Stimulated activated naive CD8-positive, alpha-beta T cell treated with anti-CD3 and anti-CD28 coated beads, Interleukin-15, Interleukin-2, amounts not matched to agents 100 U/mL and 50 U/mL, for 24 hours (primary cell): ENCODE measurements at places on chromosomes 2 and 18.
A peak's percentile ranks its signal among the peaks of the same experiment; 100 is the strongest.

DNA sequence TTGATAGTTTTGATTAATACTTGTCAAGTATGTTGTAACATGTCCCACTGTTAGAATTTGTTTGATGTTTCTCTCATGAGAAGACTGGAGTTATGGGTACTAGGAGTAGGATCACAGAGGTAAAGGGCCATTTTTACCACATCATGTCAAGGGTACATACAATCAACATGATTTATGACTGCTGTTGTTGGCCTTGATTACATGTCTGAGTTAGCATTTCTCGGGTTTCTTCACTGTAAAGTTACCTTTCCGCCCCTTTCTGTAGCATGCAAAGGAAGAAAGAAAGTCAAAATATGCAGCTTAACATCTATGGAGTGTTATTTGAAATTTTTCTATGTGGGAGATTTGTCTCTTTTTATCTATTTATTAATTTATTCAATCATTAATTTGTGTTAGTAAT is 1456.4 kb downstream of the SUCLG1 start:
- DNase-seq, result no peak

- no peak for DNase-seq
These were observed 163.1 kb downstream of the BABAM2 start for GRCh38 chr2:28053597-28053996.

DNA sequence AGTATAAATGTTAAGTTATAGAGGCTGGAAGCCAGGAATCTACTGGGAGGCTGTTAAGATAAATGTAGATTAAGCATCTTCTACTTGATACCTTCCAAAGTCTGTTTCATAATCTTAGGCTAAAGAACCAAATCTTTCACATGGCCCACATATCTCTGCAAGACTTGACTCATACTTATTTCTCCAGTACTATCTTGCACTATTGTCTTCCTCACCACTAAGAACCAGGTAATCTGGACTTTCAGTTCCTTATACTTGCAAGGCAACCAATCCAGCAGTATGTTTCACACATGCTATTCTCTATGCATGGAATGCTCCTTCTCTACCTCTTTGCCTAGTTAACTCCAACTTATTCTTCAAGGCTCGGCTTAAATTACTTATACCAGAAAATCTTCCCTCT is 62.2 kb downstream of the RBMS1 start:
- no peak for DNase-seq

GRCh38 chr2:238939521-238940403 is 91.9 kb downstream of the TWIST2 start:
- no peak for DNase-seq

- no peak for DNase-seq
These were observed 248.1 kb downstream of the MEIS1 start for GRCh38 chr2:66683064-66683463.

DNA sequence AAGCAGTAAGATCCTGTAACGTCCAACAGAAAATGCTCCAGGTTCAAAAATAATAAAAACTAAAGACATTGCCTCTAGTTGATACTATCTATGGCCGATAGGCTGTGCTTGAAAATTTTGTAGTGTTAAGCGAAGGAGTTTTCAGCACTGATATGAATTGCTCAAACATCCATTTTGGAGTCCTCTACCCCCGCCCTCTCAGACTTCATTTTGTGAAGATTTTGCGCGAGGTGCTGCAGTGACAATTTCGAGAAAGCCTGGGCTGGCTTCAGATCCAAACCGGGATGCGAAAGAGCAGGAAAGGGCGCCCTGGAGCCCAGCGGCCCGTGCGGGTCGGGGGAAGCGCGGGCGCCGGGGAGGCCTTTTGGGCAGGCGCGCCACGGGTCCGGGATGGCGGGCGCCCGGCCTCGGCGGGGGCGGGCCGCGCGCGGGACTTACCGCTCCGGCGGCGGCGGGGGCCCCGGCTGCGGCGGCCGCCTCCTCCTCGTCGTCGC is 1.8 kb downstream of the SP3 start:
- DNase-seq, result no peak

DNA sequence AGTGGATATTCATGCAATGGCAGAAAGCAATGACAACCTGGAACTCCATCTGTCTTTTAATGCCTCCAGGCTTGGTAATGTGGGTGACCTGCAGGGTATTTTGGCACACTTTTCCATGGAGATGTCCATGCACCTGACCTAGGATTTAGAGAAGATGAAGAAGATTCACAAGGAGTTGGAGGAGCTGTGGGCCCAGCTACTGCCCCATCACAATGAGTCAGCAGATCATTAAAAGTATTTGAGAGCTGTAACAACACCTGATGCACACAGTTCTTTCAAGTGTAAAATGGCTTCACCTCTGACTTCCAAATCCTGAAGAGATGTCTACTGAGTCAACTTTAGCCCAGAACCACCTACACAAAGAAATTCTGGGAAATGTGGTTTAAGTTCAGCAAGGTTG is 22.1 kb upstream of the OSR1 start:
- DNase-seq, result no peak

- DNase-seq, result no peak
These were observed 10.5 kb downstream of the VIT start for GRCh38 chr2:36707050-36707449.

DNA sequence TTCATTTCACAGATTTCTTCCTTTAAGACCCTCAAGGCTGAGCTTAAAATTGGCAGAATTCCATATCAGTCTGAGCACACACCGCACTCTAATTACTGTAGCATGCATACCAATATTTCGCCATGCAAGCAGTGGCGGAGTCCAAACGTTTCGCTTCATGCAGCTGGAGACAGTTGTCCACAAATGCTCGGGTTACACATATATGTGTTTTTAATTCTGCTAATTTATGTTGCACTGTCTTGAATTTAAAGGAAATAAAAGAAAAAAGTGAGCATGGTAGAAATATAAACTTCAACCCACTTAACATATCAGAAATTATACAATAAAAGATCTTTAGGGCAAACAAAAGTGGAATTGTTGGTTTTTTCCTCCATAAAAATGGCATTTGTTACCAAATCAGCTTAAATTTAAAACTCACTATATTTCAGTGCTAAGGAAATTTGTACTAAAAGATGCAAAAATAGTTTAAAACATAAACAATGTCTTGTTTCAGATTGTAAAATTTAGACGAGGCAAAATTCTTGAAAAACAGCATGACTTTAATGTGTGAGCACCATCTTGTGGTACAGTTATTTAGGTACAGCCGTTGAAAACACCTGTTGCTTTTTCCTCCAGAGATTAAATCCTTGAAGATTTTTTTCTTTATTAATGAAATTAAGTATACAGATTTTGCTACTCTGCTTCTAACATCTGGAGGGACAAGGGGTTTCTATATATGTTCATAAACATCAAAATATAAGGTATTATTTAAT is 24.1 kb upstream of the KANSL1L start:
- no peak for DNase-seq

- DNase-seq, result no peak
These were observed 195.5 kb downstream of the CDCA7 start for GRCh38 chr2:173550143-173550542.

DNA sequence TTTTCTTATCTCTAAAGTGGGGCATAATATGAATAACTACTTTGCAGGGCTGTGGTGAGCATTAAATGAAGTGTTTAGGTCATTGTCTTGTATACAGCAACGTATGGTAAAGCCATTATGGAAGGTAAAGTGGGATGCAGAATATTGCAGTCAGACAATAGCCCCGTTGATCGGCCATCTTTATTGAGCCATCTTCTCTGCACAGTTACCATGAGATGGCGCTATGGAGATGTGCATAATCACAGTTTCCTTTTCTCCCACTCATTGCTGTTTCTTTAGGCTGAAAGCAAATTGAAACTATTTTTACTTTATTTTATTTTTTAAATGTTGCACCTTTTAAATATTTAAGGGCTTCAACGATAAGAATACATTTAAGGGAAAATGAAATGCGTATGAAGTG is 108.9 kb downstream of the THSD7B start:
- no peak for DNase-seq

DNA sequence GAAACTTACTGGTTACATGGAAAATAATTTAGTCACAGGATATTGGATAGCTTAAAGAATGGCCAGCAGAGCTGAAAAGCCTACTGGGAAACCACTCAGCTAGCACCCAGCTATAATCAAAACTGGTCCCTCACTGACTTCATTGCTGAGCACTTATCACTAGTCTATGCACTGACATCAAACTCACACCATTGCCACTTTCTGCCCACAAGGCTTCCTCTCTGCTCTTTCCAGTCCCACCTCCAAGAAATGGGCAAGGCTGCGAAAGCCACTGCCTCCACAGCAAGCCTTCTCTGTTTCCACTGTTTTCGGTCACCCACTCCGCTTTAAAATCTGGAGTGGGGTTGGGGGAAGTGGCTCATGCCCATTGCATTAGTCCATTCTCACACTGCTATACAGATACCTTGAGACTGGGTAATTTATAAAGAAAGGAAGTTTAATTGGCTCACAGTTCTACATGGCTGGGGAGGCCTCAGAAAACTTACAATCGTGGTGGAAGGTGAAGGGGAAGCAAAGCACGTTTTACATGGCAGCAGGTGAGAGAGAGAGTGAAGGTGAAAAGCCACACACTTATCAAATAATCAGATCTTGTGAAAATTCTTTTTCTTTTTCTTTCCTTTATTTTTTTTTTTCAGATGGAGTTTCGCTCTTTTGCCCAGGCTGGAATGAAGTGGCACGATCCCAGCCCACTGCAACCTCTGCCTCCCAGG is 77.0 kb upstream of the CERS6 start:
- DNase-seq, result peak; percentile 14
